CD8-positive, alpha-beta T cell (primary cell): ENCODE measurements at places on chromosomes 7 and 10.

DNA sequence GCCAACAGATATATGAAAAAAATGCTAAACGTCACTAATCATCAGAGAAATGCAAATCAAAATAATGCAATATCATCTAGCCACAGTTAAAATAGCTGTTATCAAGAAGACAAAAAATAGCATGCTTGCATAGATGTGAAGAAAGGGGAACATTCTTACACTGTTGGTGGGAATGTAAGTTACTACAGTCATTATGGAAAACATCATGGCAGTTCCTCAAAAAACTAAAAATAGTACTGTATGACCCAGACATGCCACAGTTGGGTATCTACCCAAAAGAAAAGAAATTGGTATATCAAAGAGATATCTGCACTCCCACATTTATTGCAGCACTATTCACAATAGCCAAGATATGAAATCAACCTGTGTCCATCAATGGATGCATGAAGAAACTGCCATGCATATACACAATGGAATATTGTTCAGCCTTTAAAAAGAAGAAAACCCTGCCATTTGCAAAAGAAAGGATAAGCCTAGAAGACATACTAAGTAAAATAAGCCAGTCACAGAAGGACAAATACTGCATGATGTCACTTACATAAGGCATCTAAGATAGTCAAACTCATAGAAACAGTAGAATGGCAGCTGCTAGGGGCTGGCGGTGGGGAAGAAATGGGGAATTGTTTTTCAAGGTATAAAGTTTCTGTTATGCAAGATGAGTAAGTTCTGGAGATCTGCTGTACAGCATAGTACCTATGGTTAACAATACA, 107.0 kb downstream of the PTPN20 start:
- DNase-seq, result no peak

DNA sequence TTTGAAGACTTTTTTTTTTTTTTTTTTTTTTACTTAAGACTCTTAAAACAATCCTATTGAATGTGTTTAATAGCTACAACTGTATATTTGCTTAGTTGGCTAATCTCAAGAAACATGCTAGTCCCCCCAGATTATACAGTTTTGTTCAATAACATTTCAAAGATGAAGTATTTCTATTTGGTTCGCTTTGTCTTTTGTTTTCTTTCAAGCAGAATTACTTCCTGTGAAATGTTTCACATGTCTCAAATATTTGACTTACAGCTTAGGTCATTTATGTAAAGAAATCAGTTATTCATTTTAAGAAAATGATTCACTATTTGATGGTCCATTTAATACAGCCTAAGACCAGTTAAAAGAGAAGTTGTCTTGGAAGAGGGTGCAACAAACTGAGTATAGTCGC, 12.8 kb upstream of the LAMB1 start:
- DNase-seq, result no peak

GRCh38 chr10:52951824-52952223, 179.2 kb upstream of the MBL2 start:
- peak; percentile 2 for DNase-seq

- no peak for DNase-seq
Observed at GRCh38 chr10:48253970-48254657, 20.4 kb downstream of the FRMPD2 start.

GRCh38 chr7:2821842-2822507, 22.1 kb downstream of the GNA12 start:
- DNase-seq, result no peak

- no peak for DNase-seq
Observed at GRCh38 chr7:24722386-24723177, 34.7 kb downstream of the GSDME start.

DNA sequence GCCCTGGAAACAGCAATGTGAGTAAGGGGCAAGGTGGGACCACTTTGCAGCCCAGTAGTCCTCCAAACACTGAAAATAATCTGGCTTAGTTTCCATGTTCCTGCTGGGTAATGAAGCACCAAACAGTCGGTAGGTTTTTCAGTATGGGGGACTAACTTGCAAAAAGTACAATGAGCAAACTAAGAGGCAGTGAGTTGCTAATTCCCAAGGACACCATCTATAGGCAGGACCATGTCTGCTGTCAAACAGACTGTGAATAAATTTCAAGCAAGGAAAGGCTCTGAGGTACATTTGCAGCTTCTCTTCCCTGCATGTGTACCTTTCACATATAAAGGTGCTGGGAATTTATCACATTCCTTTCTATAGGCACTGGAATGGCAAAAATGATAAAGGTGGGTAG, 327.7 kb downstream of the GPR158 start:
- no peak for DNase-seq

DNA sequence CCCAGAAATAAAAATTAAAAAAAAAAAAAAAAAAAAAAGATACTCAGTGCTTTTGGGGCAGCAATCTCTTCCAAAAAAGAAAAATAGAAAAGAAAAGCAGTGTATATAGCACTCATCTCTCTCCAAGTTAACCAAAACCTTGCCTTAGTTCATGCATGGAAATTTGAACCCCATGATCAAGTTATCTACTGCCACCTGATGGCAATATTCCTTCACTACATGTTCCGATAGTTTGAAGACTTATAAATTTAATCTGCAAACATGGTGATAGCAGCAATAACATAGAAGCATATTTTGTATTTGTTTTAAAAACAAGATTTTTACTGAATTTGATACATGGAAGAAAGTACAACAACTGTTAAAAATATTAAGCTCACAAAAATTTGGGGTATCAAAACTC, 48.6 kb upstream of the SLIT1 start:
- no peak for DNase-seq

- DNase-seq, result no peak
Observed at GRCh38 chr7:151206914-151207313, 3.4 kb downstream of the H2BK1 start.

DNA sequence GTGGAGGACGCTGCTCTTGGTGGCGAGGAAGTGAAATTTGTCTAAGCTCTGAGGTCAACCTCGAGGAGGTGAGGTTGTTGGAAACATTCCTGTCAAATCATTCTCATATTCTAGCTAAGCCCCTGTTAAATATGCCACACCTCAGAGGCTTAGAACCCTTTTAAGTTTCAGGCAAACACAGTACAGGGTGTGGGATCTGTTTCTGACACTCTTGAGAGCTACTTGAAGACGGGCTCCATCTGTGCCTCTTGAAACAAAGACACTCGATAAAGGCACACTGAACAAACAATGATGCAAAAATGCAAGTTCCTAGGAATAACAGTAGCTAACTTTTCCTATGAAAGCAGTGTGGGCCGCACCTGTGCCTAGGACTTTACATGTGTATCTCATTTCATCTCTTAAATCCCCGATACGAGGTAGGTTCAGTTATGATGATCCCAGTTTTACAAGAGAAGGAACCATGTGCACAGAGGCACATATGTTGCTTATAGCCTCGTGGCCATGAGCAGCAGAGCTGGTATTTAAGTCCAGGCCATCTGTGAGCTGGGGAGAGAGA, 299.2 kb downstream of the CCDC3 start:
- DNase-seq, result no peak

DNA sequence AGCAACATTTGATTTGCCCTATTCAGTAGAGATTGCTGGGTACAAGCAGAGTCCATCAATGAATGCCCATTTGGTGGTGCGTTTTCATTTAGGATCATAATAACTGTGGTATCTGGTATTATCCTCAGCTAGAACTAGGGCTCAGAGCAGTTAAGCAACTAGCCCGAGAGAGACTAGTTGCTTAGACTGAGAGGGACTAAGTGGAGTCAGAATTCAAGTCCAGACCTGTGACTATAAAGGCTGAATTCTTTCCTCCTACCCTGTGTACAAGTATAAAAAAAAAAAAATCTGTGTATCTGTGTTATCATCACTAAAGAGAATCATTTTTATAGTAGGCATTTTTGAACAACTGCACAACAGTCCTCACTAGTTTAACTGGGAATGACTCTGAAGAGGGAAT, 45.3 kb upstream of the DKK1 start:
- no peak for DNase-seq

- DNase-seq, result no peak
Observed at GRCh38 chr10:6208799-6209235, 6.1 kb downstream of the PFKFB3 start.
